Natural killer cell treated with Interleukin-12 subunit alpha and Interleukin-12 subunit beta and Interleukin-15 and Interleukin-18, amount 100 ng/mL, for 72 hours (primary cell): ENCODE measurements at places on chromosomes 7 and 10. TPM values are rescaled to one million over a fixed set of nuclear protein-coding genes. Genes with fewer than 3 reads are reported as not detected.
A peak's percentile ranks its signal among the peaks of the same experiment; 100 is the strongest.

GRCh38 chr7:95047291-95047690 lies 139.9 kb downstream of the PPP1R9A start:
- DNase-seq: no peak

DNA sequence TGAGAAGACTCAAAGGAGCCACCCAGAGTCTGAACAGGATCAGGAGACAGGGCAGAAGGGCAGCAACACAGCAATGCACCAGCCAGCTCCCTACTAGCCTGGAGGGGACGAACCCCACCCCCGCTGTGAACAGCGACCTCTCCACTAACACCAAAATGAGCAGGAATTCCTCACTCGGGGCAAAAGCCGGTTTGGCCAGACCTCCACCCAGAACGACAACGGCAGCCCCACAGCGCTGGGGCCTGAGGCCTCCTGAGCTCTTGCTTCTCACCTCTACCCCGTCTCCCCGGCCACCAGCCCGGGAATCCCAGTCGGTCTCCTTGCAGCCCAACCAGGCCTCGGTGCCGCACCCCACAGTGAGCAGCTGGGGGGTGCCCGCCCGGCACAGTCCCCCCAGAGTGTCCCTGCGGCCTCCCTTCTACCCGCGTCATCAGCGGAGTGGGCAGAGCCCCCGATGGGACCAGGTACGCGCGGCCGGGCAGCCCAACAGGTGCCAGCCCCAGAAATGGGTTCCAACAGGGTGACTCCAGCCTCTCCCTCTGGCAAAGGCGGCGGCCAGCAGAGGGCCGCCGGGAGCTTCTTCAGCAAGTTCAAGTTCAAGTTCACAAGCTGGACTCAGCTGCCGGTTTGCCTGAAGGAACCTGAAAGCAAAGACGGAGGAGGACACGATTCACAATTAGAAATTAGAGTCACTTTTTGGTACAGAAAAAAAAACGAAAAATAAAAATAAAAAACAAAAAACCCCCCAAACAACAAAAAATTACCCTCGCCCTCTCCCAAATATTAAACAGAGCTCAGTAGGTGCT lies 129.0 kb downstream of the MARCHF5 start:
- no peak for DNase-seq

DNA sequence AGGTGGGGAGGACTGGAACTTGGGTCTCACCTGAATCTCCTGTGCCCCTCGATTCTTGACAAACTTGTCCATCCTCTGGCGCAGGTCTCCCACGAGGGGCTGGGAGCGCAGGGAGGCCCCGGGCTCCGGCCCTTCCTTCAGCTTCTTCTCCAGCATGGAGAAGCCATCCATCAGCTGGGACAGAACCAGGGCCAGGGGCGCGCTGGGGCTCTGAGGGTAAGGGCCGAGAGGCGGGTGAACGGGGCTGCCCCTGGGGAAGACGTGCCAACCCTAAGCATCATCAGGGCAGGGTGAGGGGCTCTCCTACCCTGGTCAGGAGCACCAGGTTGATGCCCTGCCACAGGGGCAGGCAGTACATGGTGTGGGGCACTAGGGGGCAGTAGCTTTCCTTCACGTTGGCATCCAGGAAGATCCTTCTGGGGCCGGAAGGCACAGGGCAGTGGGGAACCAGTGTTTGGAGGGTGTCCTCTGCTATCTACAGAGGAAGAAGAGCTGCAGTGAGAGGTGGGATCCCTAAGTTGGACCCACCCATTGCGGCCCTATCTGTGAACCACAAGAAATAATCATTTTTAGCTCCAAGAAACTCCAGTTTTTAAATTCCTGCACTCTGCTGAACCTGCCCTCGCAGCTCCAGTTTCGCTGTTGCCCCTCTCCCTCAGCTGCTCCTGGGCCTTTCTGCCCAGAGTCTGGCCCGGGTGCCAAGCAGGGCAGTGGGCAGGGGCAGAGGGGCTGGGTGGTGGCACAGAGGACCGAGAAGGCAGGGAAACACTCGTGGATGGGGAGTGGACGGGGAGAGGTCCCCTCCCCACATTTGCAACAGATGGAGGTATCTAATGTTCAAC lies 10.8 kb upstream of the PYROXD2 start:
- no peak for DNase-seq

DNA sequence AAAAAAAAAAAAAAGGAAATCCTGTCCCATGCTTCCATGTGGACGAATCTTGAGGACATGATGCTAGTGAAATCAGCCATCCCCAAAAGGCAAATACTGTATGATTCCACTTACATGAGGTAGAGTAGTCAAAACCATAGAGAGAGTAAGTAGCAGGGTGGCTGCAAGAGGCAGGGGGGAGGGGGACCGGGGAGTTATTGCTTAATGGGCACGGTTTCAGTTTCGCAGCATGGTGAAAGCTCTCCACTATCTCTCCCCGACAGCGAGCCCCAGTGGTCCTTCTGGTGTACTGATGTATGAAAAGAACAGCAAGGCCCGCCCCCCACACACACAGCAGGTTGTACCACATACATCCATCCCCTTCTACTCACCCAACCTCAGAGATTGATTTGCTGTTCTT lies 32.8 kb downstream of the NOD1 start:
- DNase-seq: peak; percentile 90

Gene PDZD7
- 0.17 TPM for total RNA-seq

Gene GFRA1
- total RNA-seq: not detected

- no peak for DNase-seq
Observed at GRCh38 chr10:29731760-29732159, 97.0 kb upstream of the SVIL start.

DNA sequence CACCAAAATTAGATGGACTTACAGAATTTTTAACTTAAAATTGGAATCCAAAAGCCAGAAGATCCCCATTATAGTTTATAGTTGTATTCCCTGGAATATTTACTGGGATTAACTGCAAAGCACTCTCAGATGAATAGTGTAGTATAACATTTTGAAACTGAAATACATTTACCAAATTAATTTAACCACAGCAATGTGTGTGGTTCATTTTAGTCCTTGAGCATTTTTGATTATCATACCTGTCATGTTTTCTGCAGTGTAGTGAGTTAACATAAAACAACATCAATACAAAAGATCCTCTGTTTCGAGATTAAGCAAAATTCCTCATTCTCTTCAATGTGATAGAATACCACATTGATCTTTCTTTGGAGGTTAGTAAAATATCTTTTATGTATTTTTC lies 3.7 kb downstream of the VIM start:
- DNase-seq: no peak

DNA sequence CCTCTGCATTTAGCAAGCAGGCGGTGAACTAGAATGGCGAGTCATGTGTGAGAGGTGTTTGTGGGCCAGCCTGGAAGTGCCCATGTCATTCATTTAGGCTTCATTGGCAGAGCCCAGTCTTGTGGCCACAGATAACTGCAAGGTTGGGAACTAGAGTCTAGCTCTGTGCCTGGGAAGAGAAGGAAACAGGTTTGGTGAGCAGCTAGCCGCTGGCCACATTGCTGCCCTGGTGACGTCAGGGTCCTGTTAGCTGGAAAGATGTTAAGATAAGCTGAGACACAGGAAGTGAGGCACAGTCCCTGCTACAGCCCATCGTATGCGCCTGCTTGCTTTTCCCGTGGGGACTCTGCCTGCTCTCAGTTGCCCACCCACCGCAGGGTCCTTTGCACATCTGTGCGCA lies 185.5 kb downstream of the CAMK1D start:
- DNase-seq: no peak

DNA sequence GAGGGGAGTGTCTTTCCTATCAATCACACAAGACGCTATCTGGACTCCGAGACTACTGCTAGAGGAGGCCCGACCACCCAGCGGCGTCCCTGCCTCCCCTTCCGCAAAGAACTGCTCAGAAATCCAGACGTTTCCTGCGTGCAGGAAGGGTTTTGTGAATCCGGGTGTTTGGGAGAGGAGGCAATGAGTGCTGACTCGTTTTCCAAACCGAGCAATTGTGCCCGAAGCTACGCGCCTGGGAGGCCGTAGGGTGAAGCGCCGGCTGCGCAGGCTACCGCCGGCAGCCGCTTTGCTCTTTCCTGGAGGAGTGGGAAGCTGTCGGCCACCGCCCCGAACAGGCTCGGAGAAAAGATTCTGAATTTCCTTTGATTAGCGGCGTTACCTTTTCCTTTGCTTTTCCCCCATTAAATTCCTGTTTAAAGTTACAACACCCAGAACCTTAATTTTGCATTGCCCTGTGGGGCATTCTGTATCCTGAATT lies 5.3 kb downstream of the VAX1 start:
- no peak for DNase-seq

DNA sequence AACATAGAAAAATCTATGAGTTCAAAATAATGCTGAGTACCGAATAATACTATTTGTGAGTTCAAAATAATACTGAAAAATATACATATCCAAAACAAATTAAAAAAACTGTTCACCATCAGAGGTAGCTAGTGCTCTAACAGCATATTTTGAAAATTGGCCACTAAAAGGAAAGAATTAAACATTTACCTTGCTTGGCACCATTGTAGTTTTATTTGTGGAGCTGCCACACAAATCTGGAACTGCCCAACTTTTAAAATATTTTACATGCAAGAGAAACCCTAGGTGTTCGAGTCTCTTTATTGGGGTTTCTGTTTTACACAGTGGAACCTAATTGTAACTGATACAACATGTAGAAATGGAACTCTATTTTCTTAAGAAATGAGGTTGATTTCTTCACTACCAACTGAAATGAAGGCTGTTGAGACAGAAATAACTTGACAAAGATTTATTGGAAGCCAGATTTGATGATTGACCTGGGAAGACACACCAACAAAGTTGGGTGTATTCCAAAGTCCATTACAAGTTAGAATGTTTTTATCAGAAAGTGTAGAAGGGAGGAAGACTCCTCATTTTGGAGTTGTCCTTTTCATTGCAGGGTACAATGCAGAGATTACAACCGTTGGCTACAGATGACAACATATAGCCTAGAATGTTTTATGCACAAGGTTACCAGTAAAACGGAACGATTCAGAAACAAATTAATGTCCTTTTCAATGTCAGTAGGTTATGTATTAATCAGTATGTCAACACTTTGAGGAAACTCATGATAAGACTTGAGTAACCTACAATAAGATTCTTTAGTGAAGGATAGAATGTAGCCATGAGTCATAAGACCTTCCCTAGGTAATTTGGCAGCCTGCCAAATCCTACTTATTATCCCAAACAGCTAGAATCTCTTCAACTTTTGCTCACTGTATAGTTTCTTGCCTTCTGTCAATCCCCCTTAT lies 73.8 kb upstream of the PAPSS2 start:
- DNase-seq: no peak

- no peak for DNase-seq
Observed at GRCh38 chr7:140616328-140616727, 24.3 kb downstream of the DENND2A start.

Gene KMT2C
- total RNA-seq: 71.2 TPM

GRCh38 chr7:100895956-100896731 lies 456 bp upstream of the ACHE start:
- DNase-seq: no peak

DNA sequence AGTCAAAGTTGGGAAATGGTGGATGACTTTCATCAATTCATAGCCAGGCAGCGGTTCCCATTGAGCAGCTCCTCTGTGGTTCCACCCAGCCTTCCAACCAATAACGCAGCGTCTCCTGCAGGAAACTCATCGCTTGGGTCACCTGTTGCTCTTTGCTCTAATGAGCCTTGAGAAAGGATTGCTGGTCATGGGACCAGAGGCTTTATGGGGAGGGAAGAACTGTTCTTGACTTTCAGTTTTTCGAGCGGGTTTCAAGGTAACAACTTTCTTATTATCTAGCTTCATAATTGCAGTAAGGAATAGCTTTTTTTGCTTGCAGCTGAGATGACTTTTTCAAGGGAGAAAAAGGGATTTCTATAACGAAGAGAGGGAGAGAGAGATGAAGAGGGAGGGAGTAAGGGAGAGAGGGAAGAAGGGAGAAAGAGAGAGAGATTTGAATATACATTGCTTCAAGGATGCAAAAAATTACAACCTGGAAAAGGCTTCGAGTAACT lies 405 bp upstream of the ENTPD1 start:
- DNase-seq: no peak

- DNase-seq: no peak
Observed at GRCh38 chr10:23585186-23585585, 146.3 kb downstream of the OTUD1 start.

Gene CRTAC1
- not detected for total RNA-seq

DNA sequence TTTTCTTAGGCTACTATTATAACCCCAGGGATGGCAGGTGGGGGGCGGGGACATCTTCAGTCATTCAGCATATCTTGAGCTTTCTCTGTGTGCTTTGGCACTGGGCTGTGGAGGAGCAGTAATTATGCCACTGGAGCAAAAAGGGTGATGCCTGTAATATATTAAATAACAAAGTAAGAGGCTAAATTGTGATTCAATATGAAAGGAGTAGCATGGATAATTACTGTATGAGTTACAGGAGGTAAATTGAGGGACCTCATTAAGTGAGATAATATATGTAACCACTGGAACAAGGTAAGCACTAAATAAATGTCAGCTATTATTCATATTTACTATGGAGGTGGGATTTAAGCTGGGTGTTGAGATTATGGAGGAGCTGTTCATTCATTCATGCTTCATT lies 3.3 kb upstream of the STN1 start:
- no peak for DNase-seq

- no peak for DNase-seq
Observed at GRCh38 chr7:104928721-104929400, 85.1 kb upstream of the KMT2E start.

DNA sequence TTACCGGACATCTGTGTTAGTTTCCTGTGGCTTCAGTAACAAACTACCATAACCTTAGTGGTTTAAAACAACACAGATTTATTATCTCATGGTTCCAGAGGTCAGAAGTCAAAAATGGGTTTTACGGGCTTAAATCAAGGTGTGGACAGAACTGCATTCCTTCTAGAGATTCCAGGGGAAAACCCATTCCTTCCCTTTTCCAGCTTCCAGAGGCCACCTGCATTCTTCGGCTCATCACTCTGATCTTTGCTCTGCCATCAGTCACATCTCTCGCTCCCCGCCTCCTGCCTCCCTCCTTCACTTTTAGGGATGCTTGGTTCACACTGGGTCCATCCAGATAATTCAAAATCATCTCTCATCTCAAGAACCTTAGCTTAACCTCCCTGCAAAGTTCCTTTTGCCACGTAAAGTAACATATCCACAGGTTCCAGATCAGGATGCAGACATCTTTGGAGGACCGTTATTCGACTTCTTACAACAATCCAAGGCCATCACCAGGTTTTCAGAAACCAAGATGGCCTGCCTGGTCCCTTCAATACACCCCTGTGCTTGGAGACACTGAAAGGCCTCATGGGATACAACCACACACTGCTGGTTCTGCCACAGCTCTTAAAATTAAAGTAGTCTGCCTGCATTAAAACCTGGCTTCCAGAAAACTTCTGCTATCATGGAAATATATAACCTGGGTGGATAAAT lies 225.9 kb upstream of the MYO3A start:
- no peak for DNase-seq

Gene TFR2
- 34.1 TPM for total RNA-seq

DNA sequence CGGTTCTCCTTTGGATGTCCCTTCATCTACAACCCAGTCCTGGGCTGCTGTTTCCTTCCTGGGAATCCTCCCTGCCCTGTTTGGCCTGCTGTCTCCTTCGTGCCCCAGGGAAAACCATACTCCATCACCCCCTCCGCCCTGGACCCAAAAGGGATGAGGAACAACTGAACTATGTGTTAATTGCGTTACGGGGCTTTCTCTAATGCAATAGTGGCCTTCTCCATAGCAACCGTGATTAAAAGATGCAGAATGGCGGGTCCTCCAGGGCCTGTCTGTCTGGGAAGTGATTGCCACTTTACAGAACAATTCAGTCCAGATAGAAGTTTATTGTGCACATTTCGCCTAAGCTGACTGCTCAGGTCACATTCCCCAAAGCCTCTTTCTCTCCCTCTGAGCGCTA lies 112.0 kb upstream of the FGFR2 start:
- DNase-seq: no peak

GRCh38 chr7:4109481-4110110 lies 572.5 kb upstream of the FOXK1 start:
- no peak for DNase-seq
